ENCODE measurements at places on chromosomes 7 and 10. TPM values are rescaled to one million over a fixed set of nuclear protein-coding genes. Genes with fewer than 3 reads are reported as not detected.

Gene STOX1
- total RNA-seq: 0.12 TPM

Gene HTR5A
- not detected for total RNA-seq

Gene GIMAP8
- not detected for total RNA-seq

Gene PKD2L1
- not detected for total RNA-seq

Gene CYP3A7
- total RNA-seq: not detected

Gene SEMA4G
- total RNA-seq: 5.9 TPM

Gene AKR1C4
- total RNA-seq: not detected

Gene NODAL
- total RNA-seq: 0.43 TPM

Gene POT1
- 14.6 TPM for total RNA-seq

DNA sequence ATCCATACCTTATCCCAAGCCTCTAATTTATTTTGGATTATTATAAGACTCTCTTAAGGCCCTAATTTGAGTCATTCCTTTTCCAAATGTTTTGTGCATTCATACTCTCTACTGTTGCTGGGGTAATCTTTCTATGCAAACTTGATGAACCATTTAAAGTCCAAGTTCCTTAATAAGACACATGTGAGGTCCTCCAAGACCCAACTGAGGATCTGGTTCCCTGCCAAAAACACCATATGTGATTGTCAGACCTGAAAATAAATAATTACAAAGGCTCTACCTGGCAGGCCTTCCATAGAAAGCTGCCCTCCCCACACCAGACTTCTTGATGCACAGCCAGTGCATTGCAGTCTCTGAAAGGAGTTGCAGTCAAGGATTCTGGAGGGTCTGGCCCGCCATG is 257.9 kb upstream of the AKR1E2 start:
- DNase-seq: no peak

GRCh38 chr10:34567659-34568253 is 247.3 kb downstream of the PARD3 start:
- DNase-seq: no peak

DNA sequence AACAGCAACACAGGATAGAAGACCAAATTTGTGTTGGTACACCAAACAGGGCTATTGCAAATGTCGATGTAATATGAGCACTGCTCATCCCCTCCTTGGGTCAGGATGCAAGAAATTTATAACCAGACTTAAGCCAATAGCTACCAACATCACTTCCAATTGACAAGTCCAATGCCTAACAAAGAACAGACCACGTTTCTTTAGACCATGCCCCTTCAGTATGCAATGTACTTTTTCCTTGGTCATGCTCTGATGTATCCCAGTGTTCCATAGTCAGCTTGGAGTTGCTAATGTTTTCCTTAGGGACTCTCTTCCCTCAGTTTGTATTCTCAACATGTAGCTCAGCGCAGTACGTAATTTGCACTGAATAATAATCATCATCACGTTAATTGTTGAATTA is 7.8 kb downstream of the CACNA2D1 start:
- no peak for DNase-seq

GRCh38 chr7:12607134-12607533 is 36.6 kb downstream of the SCIN start:
- no peak for DNase-seq

DNA sequence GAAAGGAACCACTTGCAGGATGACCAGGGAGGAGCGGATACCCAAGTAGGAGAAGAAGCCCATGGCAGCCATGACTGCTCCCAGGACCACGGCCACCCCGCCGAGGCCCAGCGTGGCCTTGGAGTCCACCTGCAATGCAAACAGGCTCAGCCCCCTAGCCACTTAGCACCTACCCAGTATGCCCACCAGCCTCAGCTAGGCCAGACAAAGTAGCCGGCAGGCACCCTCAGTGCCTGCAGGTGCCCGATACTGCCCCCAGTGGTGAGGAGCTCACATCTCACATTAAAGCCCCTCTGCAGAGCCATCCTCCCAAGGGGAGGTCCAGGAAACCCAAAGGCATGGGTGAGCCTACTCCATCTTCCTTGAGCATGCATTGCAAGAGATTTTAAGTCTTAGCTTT is 6.6 kb downstream of the NPC1L1 start:
- no peak for DNase-seq

DNA sequence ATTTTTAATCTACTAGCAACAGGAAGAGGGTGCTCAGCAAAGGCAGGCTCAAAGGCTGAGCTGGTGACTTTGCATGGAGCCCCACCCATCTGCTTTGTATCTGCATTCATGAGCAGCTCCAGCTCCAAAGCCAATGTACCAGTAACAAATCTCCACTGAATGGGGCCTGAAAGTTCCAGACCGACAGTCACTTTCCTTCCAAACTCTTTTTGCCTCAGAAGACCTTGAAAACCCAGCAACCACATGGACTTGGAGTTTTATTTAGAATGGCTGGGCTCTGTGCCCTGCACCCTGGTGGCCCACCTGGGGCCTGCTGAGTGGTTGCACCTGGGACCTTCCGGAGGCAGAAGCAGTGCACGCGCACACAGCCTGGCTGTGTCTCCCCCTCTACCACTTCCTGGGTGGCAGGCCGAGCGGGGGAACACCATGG is 195.0 kb upstream of the PLXNA4 start:
- no peak for DNase-seq

DNA sequence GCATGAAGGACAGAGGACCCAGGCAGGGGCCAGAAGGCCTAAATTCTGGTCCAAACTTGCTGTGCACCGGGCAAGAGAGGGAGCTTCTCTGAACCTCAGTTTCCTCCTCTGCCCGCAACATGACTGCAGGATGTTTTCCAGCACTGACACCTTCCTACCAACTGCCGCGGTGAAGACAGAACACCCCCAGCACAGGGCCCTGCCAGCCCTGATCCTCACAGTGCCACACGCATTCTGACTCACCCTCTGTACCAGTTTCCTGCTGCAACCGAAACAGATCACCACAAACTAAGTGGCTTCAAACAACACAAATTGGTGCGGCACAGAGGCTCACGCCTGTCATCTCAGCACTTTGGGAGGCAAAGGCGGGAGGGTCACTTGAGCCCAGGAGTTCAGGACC is 18.1 kb downstream of the MAD1L1 start:
- DNase-seq: no peak

DNA sequence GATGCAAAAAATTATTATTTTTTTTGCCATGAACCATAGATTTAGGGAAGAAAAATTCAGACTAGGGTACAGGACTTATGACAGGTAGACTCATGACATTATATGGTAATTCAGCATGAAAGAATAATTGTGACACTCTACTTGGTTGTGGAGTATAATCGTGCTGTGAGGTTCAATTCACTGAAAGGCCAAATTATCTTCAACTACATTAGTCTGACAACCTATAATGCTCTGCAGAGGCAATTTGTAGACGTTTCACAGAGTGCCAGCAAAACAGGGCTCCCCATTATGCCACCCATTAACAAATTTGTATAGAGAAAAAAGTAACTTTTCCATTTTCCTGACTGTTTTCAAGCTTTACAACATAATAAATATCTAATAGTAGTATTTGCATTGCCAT is 292.6 kb downstream of the LRMDA start:
- no peak for DNase-seq

GRCh38 chr10:17003151-17003550 is 126.5 kb downstream of the CUBN start:
- peak; percentile 98 for DNase-seq

DNA sequence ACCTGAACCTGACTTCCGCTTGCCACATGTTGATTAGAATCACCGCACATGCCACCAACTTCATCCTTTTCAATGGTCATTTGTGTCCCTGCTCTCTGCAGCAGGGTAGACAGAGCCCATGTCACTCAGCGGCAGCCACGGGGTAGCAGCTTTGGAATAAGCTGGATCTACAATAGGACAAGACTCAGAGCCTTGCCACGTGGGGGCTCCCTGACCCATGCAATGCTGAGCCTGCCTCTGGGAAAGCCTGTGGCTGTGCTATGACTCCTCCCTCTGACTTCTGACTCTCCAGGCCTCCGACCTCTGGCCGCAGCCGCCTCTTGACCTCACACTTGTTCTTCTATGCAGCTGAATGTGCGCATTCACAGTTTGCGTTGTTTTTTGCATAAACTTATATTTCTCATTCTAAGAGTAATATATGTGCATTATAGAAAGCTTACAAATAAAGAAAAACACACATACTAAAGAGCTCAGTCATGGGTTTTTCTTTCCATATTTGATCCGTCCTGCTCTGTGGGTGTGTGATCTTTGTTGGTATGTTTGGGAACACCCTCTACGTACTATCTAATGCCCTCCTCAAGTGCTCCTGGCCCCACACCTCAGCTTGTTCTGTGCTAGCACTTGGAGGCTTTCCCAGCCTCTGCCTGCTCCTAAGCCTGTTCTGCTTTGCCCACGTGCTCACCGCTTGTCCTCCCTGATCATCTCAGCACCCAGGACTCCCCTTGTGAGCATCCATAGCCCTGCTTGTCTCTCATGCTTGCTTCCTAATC is 198.0 kb upstream of the MKI67 start:
- DNase-seq: no peak

GRCh38 chr10:28928484-28928883 is 251.2 kb downstream of the BAMBI start:
- no peak for DNase-seq

DNA sequence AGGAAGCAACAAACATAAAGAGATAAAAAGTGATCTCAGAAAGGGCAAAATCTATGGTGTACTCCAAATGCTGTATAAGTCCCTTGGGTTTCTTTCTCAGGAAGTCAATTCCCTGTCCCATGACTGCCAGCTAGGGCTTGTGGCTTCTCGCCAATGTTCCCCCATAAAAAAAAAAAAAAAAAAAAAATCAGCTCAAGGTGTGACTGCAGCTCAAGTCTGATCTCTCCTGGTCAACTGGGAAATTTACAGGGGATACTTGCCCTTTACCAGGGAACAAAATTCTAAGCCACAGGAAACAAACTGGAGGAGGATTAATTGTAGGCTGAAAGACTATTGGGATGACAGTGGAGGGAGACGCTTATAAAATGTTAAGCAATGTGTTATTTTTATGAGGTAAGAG is 76.0 kb downstream of the PCGF5 start:
- no peak for DNase-seq

DNA sequence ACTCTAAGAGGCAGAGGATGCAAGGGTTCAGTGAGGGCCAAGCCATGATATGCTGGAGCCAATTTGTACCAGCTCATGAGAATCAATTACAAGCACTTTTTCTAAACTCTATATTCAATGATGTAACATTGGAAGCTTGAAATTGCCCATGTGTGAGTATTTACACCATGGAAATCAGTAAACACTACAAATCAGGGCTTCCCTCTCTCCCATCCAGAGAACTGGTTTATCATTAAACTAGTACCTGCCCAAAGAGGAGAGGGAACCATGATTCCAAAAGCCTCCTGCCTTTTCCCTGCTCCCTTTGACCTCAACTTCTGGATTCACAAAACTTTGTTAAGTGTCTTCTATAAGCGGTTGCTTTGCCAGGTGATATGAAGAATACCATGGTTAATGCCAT is 52.5 kb upstream of the BICC1 start:
- no peak for DNase-seq

- peak; percentile 54 for DNase-seq
These were observed 206.5 kb upstream of the PRKCQ start for GRCh38 chr10:6786579-6787031.

GRCh38 chr10:30063099-30063498 is 3.7 kb upstream of the JCAD start:
- DNase-seq: peak; percentile 54

DNA sequence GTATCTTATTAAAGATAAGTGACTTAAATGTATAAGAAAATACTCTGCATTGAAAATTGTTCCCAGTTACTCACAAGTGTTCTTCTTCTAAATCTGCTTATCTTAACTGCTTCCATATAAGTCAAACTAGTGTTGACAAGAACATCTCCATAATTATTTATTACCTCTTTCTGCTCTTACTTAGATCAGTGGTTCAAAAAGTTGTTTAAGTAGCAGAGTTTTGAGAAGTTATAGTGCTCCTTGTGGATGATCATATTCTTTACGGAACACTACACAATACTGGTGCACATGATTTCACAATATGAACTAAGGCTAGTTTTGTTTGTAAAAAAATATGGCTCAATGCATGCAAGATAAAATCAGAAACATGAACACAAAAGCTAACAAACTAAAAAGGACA is 168.4 kb downstream of the SEMA3D start:
- DNase-seq: no peak

DNA sequence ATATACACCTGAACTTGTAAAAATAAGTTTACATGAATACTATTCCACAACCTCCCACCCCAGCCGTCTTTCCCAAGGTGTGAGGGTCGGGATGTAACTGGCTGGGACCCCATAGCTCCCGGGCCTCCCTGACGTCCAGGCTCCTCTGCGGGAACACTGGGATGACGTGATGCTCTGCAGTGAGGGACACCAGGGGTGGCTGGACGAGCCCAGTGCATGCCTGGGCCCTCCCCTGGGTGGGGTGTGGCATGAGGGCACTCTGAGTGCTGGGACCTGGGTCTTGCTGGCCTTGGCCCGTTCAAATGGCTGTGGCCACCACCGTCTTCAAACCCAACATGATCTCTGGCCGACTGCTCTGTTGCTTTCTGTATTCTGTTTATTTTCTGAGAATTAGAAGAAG is 182.4 kb downstream of the DNAJB6 start:
- no peak for DNase-seq

- no peak for DNase-seq
These were observed 1.4 kb downstream of the NDUFB8 start for GRCh38 chr10:100528123-100528886.

DNA sequence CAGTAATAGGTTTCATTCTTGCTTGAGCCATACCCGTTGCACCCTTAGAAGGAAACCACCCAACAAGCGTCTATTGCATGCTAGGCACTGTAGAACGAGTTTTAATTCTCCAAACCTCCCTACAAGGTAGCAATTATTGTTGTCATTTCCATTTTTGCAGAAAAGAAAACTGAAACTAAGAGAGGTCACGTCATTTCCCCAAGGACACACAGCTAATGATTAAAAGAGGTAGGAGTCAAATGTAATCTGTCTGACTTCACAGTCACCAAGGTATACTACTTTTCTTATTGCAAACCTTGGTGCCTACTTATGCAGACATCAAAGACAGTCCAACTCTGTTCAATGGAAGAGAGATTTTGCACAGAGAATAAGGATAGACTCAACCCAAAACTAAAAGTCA is 49.1 kb upstream of the C1QL3 start:
- DNase-seq: no peak

Measured in astrocyte (in vitro differentiated cells and primary cell).